ENCODE measurements at places on chromosomes 1 and 21.

DNA sequence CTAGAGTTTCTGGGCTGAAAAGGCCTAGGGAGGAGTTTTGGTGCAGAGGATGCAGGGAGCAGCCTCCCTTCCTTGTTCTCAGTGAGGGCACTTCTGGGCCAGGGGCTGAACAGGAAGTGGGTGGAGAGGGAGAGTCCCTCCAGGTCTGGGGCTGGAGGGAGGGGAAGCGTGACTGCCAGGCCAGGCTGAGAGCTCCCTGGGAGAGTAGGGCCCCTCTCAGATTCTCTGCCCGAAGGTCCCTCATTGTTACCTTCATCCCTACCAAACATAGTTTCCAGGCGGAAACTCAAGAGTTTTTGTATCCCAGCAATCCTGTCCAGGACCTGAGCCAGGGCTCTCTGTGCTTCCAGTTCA is 36.8 kb downstream of the CITED4 start:
- no peak for DNase-seq

DNA sequence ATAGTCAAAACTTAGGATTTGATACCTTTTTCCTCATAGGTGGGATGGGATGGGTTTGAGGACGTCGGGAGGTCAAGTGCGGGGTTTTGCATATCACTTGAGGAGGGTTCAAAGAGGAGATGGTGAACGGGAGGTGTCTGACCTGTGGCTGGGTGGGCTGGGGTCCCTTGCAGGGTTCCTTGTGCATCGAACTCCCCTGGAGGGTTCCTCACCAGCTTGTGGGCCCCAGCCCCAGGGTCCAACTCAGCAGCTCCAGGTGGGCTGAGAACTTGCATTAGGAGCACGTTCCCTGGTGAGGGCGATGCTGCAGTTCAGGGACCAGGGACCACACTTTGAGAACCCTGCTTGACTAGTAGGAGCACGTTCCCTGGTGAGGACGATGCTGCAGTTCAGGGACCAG is 23.2 kb downstream of the TRPM2 start:
- no peak for DNase-seq

DNA sequence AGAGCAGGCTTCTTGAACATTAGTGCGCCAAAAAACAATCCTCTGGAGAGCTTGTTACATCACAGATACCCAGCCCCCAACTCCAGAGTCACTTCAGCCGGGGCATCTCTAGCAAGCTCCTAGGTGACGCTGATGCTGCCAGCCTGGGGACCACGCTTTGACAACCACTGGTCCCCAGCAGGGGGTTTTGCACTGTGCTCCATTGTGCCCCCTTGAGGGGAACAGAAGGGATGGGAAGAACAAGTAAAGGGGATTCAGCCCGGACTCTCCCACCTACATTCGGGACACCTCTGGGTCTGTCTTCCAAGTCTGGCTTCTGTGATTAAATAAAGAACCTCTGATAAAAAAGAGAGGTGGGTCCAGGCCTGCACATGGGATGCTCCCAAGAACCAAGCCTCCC is 60.4 kb downstream of the ATP5PO start:
- no peak for DNase-seq

GRCh38 chr21:45022348-45022675 is 52.1 kb upstream of the ADARB1 start:
- no peak for DNase-seq

DNA sequence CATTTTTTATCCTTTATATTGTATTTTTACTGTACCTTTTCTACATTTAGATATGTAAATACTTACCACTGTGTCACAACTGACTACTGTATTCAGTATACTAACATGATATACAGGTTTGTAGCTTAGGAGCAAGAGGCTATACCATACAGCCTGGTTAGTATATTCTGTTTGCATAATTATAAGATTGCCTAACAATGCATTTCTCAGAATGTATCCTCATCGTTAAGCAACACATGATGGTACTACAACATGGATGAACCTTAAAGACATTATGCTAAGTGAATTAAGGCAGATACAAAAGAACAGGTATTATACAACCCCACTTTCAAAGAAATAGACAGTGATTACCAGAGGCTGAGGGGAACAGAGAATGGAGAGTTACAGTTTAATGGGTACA is 62.7 kb downstream of the RUSC1 start:
- DNase-seq = no peak

DNA sequence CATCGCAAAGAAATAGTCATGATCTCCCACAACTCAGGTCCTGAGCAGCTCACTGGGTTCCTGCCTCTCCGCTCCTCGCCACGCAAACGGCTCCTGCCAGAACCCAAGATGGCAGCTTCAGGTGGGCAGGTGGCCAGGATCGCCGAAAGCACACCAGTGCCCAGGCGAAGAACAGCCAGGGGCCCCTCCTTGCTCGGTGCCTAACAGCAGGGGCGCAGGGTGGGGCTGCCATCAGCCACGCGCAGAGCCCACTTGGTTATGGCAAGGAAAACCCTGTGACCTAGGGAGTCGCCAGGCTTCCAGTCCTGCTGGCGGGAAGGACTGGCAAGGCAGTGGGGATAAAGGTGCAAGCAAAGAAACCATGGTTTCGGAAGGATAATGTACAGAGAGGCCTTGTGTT is 47.5 kb downstream of the ARID4B start:
- DNase-seq = no peak

DNA sequence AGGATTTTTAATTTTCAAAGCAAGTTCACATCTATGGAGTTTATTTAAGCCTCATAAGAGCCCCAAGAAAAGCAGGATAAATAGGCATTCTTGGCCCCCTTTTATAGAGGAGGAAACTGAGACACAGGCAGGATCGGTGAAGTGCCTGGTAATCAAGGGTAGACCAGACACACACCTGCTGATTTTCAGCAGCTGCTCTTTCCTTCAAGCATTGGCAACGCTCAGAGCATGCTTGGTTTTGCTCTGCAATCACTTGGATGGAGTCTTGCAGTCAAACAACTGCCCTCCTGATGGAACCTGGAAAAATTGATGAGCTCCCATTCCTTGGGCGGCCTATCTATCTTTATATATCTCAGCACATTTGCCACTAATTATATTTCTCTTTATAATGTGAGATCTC is 478.9 kb upstream of the CAMK1G start:
- DNase-seq = no peak

DNA sequence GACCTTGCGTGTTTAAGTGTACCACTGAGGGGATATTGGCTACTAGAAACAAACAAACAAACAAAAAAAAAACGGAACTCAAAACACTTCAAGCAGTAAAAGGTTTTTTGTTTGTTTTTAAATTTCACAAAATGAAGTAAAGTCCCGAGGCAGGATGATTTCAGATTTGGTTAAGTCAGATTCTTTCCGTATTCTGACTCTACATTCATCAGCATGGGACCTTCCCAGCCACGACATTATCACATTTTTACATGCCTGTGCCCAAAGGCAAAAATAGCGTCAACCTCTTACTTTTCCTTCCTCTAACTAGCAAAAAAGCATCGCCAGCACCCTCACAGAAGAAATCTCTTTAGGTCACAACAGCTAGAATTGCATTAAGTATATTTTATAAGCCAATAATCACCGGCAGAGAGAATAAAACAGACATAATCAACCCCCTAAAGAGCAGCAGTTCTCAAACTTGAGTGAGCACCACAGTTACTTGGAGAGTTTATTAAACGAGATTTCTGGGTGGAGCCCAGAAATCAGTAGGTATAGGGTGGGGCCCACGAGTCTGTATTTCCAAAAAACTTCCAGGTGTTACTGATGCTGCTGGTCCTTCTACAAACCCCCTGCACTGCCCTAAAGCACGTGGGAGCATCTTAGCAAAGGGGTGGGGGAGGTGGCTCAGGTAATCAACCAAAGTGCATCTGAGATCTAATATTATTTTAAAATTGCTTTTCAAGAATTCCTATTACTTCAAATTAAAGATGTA is 227.6 kb downstream of the RGS7 start:
- DNase-seq = no peak

- DNase-seq = no peak
Observed at GRCh38 chr1:220031287-220031686, 15.0 kb downstream of the EPRS1 start.

GRCh38 chr1:232769733-232770132 is 35.5 kb upstream of the MAP10 start:
- DNase-seq = no peak

- DNase-seq = no peak
Observed at GRCh38 chr1:62613890-62614289, 16.6 kb downstream of the ANGPTL3 start.

GRCh38 chr1:15432324-15432723 is 5.9 kb upstream of the CTRC start:
- DNase-seq = no peak

DNA sequence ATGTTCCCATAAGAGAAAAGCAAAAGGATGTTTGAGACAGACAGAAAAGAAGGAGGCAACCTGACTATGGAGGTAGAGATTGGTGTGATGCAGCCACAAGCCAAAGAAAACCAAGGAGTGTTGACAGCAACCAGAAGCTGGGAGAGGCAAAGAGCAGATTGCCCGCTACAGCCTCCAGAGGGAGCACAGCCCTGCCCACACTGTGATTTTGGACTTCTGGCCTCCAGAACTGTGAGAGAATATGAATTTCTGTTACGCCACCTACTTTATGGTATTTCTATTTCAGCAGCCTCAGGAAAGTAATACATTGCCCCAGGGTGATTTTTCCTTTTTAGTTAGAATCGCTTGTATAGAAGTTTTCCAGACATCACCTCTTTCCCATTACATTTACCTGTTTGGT is 28.4 kb downstream of the SLAMF6 start:
- no peak for DNase-seq

- DNase-seq = no peak
Observed at GRCh38 chr1:230293390-230293700, 132.8 kb downstream of the PGBD5 start.

Data from activated gamma-delta T cell (primary cell).